Amygdala (tissue), 56 donors: ENCODE measurements at places on chromosomes 4 and X.

- no peak for DNase-seq
These were observed 11.2 kb downstream of the APELA start for GRCh38 chr4:164888096-164888715.

DNA sequence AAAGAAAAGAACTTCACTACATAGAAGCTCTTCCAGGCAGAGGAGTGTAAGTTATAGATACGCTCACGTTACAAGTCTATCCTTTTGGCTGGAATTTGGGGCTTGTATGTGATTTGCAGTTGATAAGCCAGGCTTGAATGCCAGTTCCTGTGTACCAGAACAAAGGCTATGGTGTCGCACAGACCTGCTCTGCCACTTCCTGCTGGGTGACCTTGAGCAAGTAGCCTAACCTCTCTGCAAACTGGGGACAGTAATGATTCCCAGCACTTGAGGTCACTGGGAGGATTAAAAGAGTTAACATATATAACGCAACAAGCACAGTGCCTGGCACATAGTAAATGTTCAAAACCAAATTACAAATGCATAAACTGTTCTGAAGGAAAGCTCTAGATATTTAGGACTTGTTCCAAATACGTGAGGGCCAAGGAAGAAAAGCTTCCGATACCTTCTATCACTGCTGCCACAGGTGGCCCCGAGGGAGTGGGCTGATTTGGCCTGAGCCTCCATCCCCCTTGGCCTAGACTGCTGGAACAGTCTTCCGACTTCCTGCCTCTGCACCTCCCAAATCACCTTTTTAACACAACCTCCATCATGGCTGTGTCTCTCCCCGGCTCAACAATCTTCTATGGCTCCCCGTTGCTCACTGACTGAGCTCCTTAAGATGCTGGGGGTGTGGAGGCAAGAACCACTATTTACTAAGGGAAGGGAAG is 1.3 kb upstream of the SOWAHD start:
- no peak for DNase-seq

DNA sequence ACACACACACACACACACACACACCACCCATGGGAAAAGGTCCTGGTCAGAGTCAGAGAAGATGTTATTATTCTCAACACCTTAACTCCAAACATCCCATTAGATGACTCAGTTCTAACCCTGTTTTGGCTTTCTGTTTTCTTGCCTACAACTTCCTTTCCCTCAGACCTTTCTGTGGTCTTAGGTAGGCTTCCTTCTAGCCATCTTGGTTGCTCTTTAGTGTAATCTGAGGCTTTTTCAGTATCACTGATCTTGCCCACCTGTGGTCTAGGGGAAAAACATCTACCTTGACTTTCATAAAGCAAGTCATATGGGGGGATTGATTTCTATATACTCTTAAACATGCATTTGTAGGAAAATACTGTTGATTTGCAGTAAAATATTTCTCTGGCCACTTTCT is 56.9 kb downstream of the ATG4A start:
- no peak for DNase-seq

GRCh38 chr4:162061214-162061613 is 102.6 kb downstream of the FSTL5 start:
- no peak for DNase-seq

GRCh38 chrX:94178145-94178788 is 504.3 kb downstream of the FAM133A start:
- no peak for DNase-seq

GRCh38 chr4:170231377-170231776 is 141.6 kb upstream of the AADAT start:
- DNase-seq = no peak

DNA sequence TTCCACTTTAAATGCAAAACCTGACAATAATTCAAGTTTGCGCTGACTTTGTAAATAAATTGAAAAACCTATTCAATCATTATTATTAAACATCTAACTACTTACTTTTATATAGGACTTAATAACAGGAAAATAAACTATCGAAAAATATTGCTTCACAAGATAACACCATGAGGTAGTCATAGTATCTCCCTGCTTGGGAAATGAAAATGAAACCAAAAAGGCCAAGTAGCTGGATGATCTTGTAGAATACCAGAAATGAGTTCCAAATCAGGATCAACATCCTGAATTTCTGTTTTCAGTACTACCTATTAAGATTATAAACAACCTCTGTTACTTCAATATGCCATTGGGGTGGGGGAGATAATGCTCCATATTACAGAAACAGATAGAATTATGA is 58.9 kb downstream of the CHIC2 start:
- DNase-seq = no peak

DNA sequence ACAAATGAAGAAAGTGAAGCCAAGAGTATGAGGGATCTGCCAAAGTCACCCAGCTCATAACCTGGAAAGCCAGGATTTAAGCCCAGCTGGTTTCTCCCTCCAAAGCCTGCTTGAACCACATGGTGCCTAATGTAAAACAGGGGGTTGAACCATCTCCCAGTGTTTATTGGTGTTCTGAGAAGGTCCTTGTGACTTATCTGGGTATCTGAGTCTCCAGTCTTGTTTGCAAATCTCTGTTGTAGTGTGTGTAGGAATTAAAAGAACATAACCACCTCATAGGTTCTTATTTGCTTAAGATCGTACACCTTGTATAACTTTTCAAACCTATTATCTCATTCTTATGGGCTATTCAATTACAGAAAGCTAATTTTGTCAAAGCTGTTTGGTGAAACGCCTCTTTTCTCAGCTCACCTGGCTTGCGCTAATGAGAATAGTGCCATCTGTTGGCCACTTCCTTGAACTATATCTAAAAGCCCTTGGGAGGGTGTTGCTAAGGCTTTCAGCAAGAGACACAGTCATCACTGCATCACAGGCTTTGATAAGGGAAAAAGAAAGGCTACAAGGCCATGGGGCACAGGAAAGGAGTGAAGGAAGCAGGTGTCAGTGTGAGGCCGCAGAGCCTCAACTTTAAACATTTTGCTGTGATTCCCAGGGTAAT is 34.0 kb downstream of the ETDB start:
- no peak for DNase-seq

- no peak for DNase-seq
These were observed 126.4 kb downstream of the KDR start for GRCh38 chr4:54999003-54999402.

- no peak for DNase-seq
These were observed 187.7 kb downstream of the SHROOM3 start for GRCh38 chr4:76622717-76623116.

- DNase-seq = no peak
These were observed 9.8 kb upstream of the HMGB2 start for GRCh38 chr4:173343832-173344397.
